Activated CD4-positive, alpha-beta memory T cell treated with anti-CD3 and anti-CD28 coated beads for 36 hours (primary cell): ENCODE measurements at places on chromosomes 1 and 21.

DNA sequence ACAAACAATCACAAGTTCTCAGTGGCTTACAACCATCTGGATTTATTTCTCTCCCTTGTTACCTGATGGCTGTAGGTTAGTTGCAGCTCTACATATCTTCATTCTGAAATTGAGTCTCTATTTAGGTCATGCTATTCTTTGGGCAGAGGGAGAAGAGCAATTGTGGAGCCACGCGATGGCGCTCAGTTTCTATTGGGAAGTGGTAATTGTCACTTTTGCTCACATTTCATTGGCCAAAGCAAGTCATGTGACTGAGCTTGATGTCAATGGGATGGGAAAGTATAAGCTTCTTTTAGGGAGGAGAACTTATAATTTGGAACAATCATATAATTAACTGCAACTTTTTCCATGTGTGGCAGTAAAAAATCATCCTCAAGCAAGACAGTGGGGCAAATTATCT lies 166.5 kb downstream of the LMO4 start:
- DNase-seq = no peak

GRCh38 chr1:163035446-163036249 lies 33.5 kb upstream of the RGS4 start:
- no peak for DNase-seq

DNA sequence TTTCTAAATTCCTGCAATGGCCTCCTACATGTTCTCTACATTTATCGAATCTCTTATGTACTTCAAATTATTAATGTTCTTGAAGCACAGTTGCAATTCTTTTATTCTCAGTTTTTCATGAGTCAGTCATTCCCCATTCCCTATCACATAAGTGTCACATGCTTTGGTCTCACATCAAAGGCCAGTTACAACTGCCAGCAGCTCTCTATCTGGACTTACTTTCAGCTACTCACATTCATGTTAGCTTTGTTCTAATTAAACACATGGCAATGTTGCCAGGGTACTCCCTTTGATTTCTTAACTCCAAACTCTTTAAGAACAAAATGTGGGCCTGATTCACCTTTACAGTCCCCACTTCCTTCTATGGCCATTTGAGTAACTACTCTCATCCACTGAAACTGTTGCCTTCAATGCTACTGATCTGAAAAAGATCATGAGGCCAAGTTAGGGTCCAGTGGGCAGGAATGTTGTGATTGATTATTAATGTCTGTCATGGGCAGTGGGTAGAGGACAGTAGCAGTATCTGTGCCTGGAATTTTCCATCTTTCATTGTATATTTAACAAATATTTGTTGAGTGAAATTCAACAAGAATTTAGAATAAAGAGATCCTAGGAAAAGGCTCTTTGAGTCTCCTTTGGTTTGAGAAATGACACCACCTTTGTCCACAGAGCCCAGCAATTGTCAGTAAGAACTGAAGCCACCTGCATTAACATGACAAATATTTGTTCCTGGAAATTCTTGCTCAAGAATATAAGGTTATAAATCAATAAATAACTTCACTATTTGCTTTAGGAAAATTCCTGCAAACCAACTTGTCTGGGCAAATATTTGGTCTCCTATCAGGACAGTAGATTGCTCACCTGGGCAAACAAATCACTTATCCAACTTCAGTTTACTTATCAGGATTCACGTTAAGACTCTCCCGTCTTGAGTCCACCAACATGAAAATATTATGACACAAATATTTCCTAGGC lies 153.6 kb upstream of the SAMSN1 start:
- no peak for DNase-seq

DNA sequence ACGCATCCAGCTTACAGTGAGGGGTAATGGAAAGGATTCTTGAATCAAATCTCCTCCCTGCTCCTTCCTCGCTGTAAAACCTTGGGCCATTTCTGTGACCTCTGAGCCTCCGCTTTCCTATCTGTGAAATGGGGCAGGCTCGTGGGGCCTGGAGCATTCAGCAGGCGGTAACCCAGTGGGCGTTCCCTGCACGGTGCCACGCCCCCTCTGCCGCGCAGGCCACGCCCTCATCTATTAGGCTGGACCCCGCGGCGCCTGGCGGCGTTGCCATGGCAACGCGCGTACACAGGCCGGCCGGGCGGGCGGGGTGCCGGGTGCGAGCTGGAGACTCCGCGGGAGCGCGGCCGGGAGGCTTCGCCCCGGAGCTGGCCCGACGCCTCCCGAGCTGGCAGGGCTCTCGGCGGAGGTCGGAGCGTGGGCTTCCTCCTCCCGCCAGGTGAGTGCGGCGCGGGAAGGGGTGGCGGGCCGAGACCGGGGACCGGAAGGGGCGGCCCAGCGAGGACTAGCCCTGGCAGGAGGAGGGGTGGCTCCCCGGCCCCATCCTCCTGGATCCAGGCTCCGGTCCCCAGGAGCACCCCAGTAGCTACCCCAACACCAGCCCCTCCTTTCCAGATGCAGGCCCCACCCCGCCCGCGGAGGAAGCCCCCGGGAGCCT lies at the start of gene FHAD1:
Gene FHAD1, plus strand, starts transcription at position 264 of the 655 bp plus-strand sequence. CDS start 4,562 bp downstream, outside the sequence.
- DNase-seq = peak; percentile 61

GRCh38 chr1:215114154-215114933 lies 31.8 kb downstream of the KCNK2 start:
- DNase-seq = no peak

- DNase-seq = no peak
Measured at GRCh38 chr1:5690291-5690690, 301.9 kb downstream of the NPHP4 start.

DNA sequence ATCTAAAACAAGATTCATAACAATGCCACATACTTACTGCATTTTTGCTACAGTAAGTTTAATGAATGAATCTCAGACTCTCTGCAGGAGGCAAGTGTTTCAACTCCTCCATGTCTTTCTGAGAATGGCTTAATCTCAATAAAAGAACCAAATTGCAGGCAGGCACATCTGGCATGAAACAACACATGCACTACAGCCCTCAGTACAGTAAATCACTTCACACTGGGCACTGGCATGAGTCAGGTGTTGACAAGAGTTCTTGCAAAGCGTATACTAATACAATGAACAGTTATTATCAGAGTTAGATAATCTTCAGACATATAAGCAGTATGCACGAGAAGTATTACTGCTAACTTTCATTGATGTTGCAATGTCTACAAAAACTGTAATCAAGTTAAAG lies 1386.8 kb downstream of the MRPL39 start:
- DNase-seq = no peak

- DNase-seq = peak; percentile 44
Measured at GRCh38 chr1:27527223-27527889, 37.4 kb upstream of the WASF2 start.

DNA sequence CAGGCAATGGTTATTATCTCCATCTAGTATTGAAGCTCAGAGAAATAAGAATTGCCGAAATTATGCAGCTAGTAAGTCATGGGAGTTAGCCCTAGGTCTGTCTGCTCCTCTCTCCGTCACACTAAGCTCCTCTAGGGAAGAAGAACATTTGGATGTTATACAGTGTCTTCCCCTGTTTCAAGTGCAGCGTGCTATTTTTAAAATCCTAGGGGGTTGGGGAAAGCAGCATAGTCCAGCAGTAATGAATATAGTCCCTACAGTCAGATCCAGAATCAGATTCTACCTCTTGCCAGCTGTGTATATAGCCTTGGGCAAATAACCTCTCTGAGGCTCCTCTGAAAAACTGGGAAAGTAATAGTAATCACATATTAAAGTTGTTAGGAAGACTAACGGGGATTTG lies 44.5 kb upstream of the OSBPL9 start:
- no peak for DNase-seq

- DNase-seq = no peak
Measured at GRCh38 chr1:205668951-205669340, 11.4 kb downstream of the SLC45A3 start.

DNA sequence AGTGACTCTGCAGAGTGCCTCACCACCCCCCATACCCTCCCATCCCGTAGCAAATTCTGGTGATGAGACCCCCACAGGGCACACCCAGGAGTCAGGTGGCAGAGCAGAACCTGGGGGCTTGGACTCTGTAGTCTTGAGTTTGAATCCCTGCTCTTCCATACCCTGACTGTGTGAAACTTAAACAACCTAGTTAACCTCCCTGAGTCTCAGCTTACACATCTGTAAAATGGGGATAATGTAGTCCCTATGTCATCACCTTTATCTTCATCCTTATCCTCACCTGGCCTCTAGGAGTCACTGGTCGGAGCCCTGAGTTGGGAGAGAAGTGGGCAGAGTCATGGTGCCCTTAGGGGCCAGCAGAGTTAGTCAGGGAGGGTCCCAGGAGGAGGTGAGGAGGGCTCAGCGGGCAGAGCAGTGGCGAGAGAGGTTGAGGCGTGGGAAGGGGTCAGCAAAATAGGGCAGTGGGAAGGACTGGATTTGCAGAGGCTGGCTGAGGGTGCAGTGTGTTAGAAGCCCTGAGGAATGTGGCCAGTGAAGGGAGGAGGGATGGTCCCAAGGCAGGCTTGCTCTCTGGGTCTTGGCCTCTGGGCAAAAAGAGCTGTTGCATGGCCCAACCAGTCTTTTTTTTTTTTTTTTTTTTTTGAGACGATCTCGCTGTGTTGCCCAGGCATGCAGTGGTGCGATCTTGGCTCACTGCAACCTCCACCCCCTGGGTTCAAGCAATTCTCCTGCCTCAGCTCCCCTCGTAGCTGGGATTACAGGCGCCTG lies 18.6 kb downstream of the C1orf167 start:
- DNase-seq = no peak

GRCh38 chr1:230266456-230266855 lies 159.7 kb downstream of the PGBD5 start:
- DNase-seq = no peak

DNA sequence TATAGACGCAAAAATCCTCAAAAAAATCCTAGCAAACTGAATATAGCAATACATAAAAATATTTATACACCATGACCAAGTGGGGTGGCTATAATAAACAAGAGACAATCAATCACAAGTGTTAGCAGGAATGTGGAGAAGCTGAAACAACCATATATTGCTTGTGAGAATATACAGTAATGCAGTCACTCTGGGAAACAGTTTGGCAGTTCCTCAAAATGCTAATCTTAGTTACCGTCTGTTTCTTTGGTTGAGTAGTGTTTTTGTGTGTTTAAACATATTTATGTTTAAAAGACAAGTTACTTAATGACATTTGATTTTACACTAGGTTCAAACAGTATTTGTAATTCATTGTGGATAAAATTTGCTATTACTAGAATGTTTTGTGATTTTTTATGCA lies 792.0 kb downstream of the LTN1 start:
- no peak for DNase-seq

GRCh38 chr1:220123889-220124288 lies 30.0 kb downstream of the IARS2 start:
- no peak for DNase-seq

GRCh38 chr1:84365225-84366221 lies 32.8 kb upstream of the DNASE2B start:
- no peak for DNase-seq

DNA sequence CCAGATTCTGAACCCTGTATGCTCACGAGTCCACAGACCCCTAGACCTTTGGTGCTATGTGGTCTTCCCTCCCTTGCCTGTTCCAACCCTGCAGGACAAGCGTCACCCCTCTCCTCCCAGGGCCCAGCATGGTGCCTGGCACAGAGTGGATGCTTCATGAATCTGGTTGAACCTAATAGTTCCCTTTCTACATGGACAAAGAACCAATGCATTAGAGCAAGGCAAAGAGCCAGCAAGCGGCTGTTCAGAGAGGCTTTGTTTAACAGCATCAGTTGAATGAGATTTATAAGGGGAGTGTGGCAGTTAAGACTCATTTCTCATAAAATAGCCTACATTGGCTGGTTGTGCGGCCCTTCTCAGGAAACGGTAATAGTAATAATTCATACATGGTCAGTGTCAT lies 14.9 kb downstream of the SLC26A9 start:
- no peak for DNase-seq

DNA sequence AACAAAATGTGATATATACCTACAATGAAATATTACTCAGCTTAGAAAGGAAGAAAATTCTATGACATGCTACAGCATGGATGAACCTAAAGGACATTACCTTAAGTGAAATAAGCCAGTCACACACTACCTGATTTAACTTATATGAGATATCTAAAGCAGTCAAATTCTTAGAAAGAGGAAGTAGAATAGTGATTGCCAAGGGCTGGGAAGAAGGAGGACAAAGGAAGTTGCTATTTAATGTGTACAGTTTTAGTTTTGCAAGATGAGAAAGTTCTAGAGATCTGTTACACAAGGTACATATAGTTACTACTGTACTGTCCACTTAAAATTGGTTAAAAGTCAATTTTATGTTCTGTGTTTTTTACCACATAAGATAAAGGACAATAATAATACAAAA lies 87.5 kb upstream of the KCTD3 start:
- no peak for DNase-seq

DNA sequence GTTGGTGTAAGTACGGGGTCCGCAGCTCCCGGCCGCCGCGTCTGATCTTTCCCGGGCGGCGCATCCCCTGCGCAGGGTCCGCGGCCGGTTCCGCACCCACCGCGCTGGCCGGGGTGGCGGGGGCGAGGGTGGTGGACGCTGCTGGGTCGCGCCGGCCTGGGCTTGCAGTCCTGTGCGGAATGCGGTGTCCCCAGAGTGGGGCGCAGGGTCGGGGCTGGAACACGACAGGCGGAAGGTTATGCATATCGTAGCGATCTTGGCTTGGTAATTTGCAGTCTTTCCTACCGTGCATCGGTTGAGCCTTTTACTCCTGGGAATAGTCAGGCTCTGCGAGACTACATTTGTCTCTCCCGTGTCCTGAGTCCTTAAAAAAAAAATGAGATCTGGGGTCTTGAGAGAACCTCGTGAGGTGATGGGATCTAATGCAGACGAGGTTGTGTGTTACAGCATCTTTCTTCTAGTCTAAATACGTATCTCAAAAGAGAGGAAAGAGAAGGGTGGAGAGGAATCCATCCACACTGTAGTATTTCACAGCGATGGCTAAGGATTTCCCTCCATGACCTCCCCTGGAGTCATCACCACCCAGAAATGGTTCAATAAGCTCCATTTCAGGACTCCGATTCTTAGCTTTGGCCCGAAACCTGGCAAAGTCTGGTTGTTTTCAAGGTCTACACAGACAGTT lies 572 bp downstream of the ATP1B1 start:
- DNase-seq = no peak

GRCh38 chr1:224160171-224160682 lies 22.8 kb upstream of the DEGS1 start:
- DNase-seq = no peak
